ENCODE measurements at places on chromosomes 2 and 18. TPM values are rescaled to one million over a fixed set of nuclear protein-coding genes. Genes with fewer than 3 reads are reported as not detected.

PTCD3 gene
- total RNA-seq = 182 TPM

MLPH gene
- total RNA-seq = not detected

CDCA7 gene
- total RNA-seq = 0.49 TPM

DSC3 gene
- total RNA-seq = not detected

BCL2L11 gene
- 39.8 TPM for total RNA-seq

RPRM gene
- total RNA-seq = not detected

VAMP5 gene
- total RNA-seq = 24.6 TPM

MEP1B gene
- 0.30 TPM for total RNA-seq

VWA3B gene
- total RNA-seq = not detected

CCDC148 gene
- not detected for total RNA-seq

GALNT14 gene
- total RNA-seq = not detected

TYW5 gene
- total RNA-seq = 14.6 TPM

GAREM1 gene
- 1.2 TPM for total RNA-seq

FRZB gene
- not detected for total RNA-seq

TNFAIP6 gene
- total RNA-seq = not detected

DCC gene
- not detected for total RNA-seq

PASK gene
- total RNA-seq = 550 TPM

ASPRV1 gene
- total RNA-seq = 2.8 TPM

RFTN2 gene
- total RNA-seq = 0.47 TPM

Data from naive thymus-derived CD8-positive, alpha-beta T cell (primary cell).